ENCODE measurements at places on chromosomes 3 and 15. TPM values are rescaled to one million over a fixed set of nuclear protein-coding genes. Genes with fewer than 3 reads are reported as not detected.

PSTPIP1 gene
- total RNA-seq = not detected

GOLGA6L10 gene
- total RNA-seq = 0.38 TPM

CAMKV gene
- 0.53 TPM for total RNA-seq

POTEB gene
- not detected for total RNA-seq

FETUB gene
- total RNA-seq = 0.26 TPM

IL5RA gene
- total RNA-seq = not detected

FBXW12 gene
- not detected for total RNA-seq

CLDN1 gene
- total RNA-seq = 28.5 TPM

CDHR4 gene
- 0.29 TPM for total RNA-seq

MEIS2 gene
- 9.7 TPM for total RNA-seq

GPR87 gene
- 0.94 TPM for total RNA-seq

GREM1 gene
- 8.2 TPM for total RNA-seq

CD80 gene
- total RNA-seq = not detected

LDHAL6B gene
- total RNA-seq = not detected

ZNF639 gene
- total RNA-seq = 24.9 TPM

VIPR1 gene
- total RNA-seq = 0.90 TPM

LRTM1 gene
- not detected for total RNA-seq

KNG1 gene
- total RNA-seq = not detected

ESYT3 gene
- total RNA-seq = 0.64 TPM

CRABP1 gene
- total RNA-seq = 1.8 TPM

RTP4 gene
- total RNA-seq = not detected

OXTR gene
- 6.8 TPM for total RNA-seq

SLC35G2 gene
- total RNA-seq = 35.1 TPM

TMOD3 gene
- 38.7 TPM for total RNA-seq

FGD5 gene
- not detected for total RNA-seq

HHLA2 gene
- 0.13 TPM for total RNA-seq

RARB gene
- total RNA-seq = 10.2 TPM

GOLGA8M gene
- 0.10 TPM for total RNA-seq

IFT57 gene
- total RNA-seq = 48.1 TPM
